NCI-H1930 (cell line): ENCODE measurements at places on chromosomes 12 and 14.

DNA sequence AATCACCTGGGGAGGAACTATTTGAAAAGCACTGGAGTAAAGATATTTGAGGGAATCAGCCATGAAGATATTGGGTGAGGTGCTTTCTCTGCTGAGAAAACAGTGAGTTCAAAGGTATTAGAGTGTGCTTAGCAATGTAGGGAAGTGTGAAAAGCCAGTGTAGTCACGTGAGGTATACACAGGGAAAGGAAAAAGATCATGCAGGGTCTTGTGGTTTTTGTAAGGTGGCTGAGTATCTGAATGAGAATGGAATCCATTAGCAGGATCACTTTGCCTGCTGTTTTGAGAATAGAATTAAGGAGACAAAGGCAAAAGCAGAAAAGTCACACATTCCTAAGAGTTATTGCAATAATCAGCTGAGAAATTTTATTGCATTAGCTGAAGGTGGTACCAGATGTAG lies 193.0 kb downstream of the PIK3C2G start:
- DNase-seq: no peak

DNA sequence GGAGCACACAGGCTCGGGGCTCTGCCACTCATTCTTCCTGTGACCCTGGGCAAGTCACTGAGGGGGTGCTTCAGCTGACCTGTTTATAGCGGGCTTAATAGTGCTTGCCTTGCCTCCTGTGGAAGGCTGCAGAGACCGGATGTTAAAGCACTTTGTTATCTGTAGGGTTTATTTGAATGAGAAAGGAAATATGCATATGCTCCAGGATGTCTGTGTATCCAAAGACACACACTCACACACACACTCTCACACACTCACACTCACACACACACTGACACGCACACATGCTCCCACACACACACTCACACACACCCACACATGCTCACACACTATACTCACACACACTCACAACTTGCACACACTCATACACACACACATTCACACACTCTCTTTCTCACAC lies 56.1 kb upstream of the DDX11 start:
- DNase-seq: no peak

DNA sequence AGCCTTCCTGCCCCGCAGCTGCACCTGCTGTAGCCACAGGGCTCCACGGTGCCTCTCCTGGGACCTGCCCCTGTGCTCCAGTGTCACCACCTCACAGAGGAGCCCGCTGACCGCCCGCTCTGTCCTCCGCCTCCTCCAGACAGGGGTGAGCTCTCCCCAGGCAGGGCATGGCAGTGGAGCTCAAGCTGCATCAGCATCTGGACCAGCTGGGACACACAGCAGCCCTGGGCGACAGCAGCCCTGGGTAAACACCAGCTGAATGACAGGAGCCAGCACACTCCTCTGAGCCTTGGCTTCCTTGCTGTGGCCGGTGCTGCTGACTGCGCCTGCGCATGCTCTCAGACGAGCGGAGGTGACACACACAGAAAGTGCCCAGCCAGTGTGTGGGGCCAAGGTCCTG lies 22.0 kb downstream of the CHGA start:
- no peak for DNase-seq

DNA sequence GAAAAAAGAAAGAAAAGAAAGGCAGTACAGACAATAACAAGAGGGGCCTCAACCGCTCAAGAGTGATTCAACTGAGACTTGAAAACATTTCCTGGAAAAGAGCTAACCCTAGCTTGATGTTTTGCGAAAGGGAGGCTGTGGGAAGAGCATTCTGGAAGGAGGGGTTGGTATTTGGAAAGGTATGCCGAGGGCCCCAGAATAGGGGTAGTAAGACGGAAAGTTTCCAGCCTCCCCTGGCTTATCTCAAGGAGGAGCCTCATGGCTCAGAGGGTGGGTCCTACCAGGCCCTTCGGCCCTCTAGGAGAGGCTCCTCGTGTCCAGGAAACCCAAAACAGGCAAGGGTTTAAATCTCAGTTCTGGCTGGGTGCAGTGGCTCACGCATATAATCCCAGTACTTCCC lies 8.4 kb downstream of the RNU4-2 start:
- no peak for DNase-seq

DNA sequence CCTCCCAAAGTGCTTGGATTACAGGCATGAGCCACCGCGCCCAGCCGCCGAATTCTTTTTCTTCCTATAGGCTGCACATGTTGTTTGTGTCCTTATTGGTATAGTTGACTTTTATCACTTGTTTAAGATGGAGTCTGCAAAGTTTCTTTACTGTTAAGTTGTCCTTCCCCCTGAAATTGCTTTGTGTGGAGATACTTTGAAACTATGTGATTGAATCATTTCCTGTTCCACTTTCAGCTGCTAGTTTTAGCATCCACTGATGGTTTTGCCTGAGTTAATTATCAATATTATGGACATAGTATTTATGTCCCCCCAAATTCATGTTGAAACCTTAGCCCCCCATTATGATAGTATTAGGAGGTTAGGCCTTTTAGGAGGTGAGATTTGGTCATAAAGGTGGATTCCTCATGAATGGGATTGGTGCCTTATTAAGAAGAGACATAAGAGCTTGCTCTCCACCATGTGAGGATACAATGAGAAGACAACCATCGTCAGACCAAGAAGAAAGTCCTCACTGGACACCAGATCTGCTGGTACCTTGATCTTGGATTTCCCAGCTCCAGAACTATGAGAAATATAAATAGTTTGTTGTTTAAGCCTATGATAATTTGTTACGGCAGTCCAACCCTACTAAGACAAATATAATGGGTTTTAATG lies 34.9 kb downstream of the PPHLN1 start:
- DNase-seq: no peak

DNA sequence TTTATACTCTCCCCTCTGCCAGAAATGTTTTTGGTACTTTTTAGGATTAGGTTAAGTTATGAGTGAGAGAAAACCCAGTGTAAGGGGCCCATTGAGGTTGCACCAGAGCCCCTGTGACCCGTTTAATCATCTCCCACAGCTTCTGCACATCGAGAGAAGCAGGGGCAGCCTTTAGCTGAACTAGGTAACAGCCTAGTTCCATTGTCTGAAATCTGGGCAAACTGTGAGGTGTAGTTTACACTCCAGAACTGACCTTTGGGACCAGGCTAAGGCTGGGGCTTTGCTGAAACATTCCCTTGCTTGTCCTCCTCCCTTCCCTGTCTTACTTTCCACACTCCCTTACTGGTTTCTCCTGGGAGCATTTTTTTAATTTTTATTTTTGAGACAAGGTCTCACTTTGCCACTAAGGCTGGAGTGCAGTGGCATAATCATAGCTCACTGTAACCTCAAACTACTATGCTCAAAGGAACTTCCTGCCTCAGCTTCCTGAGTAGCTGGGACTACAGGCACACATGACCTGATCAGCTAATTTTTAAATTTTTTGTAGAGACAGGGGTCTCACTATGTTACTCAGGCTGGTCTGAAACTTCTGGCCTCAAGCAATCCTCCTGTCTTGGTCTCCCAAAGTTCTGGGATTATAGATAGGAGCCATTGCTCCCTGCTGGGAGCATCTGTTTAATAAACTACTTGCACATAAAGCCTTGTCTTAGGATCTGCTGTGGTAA lies 25.9 kb upstream of the DHRS2 start:
- no peak for DNase-seq

DNA sequence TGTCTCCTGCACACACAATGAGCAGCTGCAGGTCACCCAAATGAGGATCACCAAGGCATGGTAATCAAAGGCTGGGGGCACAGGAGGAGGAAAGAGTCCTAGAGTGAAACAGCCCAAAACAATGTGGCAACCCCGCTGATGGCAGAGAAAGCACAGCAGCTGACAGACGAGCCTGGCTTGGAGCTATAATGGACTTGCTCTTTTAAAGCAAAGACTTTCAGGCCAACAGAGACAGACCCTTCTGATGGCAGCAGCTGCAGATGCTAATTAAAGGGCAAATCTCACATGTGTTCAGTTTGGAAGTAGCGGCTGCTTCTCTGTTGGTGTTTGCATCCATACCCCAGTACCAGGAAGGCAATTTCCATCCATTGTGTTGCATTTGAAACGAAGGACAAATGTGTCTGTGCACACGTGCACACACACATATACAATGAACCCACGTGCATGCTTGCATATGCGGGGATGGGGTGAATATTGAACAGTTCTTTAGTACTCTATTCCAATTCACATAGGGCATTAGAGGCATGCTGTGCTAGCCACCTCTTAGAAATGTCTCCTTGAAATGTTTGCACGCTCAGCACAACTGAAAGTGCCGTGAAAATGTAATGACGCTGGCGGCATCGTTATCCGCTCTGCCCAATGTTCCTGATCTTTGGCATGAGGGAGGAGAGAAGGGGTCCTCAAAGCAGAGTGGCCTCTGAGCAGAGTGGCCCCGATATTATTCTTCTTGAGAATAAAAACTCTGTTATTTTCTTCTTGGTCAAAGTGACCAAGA lies 38.1 kb downstream of the CIT start:
- no peak for DNase-seq

DNA sequence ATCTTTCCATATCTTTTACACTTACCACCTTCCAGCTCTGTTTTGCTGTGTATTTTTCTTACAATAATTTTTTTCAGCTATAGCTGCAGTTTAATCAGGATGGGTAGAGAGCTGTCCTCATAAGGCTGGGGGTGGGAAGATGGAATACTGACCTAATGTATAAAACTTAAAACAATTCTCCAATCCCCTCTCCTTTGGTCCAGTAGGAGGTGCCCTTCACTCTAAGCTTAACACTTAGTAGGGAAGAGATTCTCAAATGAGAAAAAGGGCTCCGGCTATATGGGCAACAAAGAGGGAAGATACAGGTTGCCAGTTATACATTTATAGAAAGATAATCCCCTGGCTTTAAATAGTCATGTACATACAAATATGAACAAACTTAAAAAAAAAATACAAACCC lies 2.8 kb downstream of the ORMDL2 start:
- no peak for DNase-seq

DNA sequence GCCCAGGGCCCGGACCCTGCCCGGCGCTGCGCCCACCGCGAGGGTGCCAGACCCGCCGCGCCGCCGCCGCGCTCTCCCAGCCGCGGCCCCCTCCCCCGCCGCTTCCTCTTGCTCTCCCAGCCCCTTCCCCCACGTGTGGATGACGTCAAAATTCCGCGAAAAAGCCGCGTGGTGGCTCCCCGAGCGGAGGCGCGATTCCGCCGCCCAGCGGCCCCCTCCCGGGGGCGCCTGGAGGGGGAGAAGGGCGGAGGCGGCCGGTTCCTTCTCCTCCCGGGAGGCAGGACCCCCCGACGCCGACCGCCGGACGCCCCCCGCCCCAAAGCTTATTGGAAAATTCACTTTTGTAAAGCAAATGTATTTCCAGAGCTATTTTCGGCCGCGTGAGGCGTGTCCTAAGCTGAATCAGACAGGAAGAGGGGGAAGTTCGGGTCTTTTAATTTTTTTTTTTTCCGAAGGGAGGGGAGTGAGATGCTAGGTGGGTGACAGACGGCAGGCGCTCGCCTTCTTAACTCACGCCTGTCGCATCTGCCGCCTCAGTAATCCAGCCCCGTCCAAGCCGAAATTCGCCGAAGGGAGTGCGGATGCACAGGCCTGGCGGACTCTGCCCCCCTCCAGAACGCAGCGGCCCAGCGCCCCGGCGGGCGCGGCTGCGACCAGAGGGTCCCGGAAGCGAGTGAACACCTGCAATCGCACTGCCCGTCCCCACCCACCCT lies 4.1 kb upstream of the CCND2 start:
- peak; percentile 32 for DNase-seq

GRCh38 chr12:123071857-123072256 lies 79.0 kb downstream of the PITPNM2 start:
- no peak for DNase-seq

DNA sequence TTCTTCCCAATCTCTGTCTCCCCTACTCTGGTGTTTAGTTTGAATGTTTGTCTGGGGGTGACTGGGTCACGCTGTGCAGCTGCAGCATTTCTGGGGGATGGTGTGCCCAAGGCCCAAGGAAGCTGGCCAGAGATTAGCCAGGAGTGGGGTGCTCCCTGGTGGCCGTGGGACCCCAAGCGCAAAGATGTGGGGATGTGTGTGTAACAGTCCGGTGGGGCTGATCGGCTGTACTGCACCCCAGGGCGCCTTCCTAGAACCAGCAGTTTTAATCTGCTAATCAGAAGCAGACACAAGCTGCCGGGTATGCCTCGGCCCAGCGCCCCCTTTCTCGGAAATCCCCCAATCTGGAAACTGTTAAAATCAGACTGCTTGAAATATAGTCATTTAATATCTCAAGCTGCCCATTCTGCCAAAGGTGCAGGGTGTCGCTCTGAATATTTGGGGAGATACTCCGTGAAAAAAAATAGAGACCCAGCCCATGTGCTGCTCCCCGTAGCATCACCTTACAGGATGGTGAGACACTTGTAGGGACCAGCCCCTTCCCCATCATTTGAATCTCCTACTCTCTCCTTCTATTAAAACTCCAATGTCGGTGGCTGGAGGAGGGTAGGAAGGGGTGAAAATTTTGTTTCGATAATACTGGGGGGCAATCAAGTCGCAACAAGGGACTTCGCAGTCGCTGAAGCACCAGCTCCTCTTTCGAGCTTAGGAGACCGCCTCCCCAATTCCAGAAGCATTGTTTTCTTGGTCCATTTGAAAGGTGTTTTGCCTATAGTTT lies 4.3 kb downstream of the HOXC9 start:
- DNase-seq: no peak

GRCh38 chr12:10098791-10099190 lies at the start of gene CLEC1A:
CLEC1A (minus strand) TSS chr12:10098985; CDS start chr12:10098922, 63 bp downstream.
- DNase-seq: no peak

- DNase-seq: no peak
These were observed 70.1 kb upstream of the STRN3 start for GRCh38 chr14:31096255-31096654.

DNA sequence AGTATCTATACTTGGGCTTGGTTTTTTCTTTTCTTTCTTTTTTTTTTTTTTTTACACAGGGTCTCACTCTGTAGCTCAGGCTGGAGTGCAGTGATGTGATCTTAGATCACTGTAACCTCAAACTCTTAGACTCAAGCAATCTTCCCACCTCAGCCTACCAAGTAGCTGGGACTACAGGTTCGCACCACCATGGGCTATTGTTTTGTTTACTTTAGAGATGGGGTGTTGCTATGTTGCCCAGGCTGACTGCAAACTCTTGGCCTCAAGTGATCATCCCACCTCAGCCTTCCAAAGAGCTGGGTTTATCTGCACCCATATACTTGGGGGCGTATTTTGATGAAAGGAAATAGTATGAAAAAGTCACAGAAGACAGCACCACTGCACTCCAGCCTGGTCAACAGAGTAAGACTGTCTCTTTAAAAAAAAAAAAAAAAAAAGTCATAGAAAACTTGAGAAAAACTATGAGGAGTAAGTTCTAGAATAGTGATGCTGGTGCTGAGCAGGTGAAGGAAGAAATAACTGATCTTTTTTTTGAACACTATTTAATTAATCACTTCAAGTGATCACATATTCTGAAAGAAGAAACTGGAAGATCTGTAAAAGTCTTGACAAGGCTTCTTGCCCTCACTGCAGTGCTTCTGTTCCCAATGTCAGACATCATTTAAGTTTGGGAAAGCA lies 53.8 kb upstream of the NPFF start:
- no peak for DNase-seq
